Spleen (tissue), 13 donors: ENCODE measurements at places on chromosomes 4 and X. TPM values are rescaled to one million over a fixed set of nuclear protein-coding genes. Genes with fewer than 3 reads are reported as not detected.

DNA sequence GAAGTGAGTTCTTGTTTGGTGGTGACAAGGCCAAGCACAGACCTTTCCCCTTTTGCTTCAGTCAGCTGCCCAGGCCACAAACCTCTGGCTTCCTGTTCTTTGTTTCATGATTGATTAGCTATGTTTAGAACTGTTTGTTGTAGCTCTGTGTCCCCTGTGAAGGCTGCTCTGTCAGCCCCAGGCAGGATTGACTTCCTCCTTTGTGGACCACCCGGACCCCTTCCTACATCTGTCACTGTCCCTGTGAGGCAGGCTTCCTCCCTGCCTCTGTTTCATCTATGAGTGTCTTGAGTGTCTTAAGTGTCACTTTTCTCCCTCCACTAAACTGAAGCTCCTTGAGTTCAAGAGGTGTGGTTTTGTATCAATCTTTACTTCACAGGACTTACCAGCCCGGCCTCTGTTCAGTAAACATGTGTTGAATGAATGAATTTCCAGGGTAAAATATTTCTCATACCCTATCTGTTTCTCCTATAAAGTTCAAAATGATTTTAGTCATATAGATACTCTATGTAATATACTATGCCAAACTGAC lies 83.5 kb downstream of the ZNF674 start:
- no peak for DNase-seq

The NCAPG gene
- 2.2 TPM for total RNA-seq

DNA sequence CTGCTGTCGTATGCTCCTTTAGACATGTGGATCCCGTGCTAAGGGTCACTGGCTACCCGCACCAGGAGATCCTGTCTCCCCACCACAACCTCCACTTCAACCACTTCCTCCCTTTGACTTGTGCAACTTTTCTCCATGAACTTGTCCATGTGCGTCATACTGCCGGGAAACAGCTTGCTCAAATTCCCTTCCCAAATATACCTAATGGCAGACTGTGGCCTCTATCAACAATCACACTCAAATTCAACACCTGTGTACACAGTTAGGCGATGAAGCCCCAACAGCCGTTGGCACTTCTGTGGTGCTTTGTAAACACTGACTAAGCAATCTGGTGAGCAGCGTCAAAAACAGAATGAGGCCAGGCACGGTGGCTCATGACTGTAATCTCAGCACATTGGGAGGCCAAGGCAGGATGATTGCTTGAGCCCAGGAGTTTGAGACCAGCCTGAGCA lies 49.5 kb downstream of the CD99L2 start:
- no peak for DNase-seq

DNA sequence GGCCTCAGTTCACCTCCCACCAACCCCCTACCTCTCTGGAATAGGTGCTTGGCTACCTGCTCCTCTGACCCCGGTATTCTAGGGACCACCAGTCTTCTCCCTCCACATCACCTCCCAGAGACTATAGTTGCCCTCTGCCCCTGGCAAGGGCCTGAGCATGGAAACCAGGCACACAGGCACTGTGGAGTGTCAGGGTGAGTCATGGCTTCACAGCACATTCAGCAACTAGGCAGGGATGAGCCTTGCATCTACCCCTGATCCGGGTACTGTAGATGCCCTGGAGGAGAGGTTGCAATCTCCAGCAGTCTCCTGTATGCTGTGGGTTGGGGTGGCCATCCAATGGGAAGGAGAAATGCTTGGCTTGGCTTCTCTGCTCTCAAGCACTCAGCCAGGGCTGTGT lies 472.7 kb downstream of the IDS start:
- DNase-seq = no peak

DNA sequence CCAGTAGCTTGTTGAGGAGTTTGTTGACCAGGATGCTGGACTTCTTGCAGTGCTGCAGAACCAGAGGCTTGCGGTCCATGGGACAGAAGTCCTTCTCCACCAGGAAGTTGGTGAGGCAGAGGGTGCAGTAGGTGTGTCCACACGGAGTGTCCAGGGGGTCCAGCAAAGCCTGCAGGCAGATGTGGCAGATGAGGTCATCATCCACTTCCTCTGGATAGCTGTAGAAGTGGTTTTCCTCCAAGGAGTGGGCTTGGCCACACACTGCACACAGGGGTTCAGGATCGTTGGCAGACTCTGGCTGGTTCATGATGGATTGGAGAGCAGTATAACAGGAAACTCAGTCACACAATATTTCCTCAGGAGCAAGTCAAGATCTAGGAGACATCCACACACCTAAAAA lies 17.6 kb downstream of the LNX1 start:
- DNase-seq = no peak

- DNase-seq = no peak
Observed at GRCh38 chr4:16993956-16994840, 95.8 kb upstream of the LDB2 start.
